ENCODE measurements at places on chromosomes 11 and 22.

DNA sequence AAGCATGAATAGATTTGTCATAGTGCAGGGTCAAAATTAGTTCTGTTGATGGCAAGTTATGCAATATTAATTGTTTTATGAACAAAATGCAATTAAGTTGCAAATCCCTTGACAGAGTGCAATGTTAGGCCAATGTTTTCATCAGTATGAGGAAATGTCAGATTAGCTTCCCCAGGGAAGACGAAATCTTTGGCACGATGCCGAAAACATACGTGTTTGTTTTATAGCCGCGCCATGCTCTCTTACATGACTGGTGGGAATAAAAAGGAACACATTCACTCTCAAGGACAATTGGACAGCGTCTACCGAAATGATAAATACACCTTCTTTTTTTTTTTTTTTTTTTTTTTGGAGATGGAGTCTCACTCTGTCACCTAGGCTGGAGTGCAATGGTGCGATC is 27.0 kb downstream of the MFNG start:
- no peak for DNase-seq

GRCh38 chr11:26025676-26026075 is 306.3 kb upstream of the ANO3 start:
- no peak for DNase-seq

DNA sequence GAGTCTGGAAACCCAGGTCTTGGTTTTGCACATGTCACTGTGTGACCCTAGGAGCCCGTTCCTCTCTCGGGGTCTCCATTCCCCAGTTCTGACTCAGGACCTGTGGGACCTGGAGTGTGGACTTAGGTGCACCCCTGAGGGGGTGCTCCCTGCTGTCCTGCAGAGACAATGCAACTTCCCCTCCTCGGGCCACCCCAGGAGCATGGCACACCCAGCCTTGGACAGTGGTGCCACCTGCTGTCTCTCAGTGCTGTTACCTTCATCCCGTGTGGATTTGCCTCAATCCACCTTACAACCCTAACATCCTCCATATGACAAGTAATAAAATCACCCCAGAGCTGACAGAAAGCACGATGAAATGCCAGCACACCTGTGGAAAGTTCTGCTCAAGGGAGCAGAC is 27.5 kb upstream of the CRYBB3 start:
- no peak for DNase-seq

DNA sequence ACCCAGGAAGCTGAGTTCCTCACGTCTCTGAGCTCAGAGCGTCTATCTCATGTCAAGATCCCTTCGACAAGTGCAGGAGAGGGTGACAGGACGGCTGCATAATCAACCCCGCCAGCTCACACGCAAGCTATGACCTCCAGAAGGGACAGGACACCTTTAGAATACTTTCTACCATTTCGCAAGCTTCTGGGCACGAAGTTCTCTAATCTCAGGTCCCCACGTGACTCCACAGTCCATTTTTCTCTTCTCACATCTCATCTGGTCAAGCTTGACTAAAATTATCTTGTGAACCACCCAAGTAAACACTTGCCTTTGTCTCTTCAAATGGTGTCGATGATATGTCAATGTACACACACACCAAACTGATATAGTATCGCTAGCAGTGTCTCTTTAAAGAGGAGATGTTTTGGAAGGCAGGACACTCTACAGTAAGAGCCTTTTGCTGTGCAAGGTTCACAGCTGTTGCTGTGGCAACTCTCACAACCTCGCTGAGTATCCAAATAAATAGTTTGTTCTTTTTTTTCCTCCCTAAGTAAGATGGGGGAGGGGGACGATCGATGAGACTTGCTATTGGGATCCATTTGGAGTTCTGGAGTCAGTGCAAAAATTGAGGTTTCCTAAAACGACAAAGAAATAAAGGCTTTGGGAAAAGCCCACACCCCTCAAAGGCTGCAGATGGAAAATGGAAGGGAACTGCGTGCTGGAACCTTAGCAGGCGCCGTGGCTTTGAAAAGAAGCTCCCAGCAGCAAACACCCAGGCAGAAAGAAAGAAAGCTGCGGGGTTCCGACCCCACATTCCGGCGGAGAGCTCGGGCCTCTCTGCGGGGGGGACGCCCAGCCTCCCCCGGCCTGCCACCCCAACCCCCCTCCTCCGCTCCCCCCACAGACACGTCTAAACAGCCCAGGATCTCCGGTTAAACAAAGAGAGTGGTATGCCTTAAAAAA is 215.4 kb upstream of the UBASH3B start:
- no peak for DNase-seq

DNA sequence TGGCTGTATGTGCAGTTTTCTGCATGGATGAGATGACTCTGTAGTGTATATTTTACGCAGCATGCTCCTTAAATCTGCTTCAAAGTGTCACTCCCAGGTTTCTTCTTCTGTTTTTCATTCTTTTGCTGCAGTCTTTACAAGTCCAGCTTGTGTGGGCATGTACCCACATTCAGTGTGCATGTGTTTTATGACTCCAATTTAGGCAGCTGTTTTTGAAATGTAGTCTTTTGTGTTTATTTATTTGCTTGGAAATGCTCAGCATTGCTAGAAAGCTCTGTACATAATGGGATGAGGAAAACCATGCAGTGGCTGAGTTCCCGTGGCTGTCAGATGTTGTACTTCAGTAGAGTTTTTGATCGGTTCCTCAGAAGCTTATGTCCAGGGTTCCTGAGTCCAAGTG is 138.5 kb downstream of the ARHGAP42 start:
- no peak for DNase-seq

Data from stimulated activated CD8-positive, alpha-beta memory T cell treated with anti-CD3 and anti-CD28 coated beads, Interleukin-7, amount 100 ng/mL, for 48 hours (primary cell).